ENCODE measurements at places on chromosomes 2 and 18. TPM values are rescaled to one million over a fixed set of nuclear protein-coding genes. Genes with fewer than 3 reads are reported as not detected.

DNA sequence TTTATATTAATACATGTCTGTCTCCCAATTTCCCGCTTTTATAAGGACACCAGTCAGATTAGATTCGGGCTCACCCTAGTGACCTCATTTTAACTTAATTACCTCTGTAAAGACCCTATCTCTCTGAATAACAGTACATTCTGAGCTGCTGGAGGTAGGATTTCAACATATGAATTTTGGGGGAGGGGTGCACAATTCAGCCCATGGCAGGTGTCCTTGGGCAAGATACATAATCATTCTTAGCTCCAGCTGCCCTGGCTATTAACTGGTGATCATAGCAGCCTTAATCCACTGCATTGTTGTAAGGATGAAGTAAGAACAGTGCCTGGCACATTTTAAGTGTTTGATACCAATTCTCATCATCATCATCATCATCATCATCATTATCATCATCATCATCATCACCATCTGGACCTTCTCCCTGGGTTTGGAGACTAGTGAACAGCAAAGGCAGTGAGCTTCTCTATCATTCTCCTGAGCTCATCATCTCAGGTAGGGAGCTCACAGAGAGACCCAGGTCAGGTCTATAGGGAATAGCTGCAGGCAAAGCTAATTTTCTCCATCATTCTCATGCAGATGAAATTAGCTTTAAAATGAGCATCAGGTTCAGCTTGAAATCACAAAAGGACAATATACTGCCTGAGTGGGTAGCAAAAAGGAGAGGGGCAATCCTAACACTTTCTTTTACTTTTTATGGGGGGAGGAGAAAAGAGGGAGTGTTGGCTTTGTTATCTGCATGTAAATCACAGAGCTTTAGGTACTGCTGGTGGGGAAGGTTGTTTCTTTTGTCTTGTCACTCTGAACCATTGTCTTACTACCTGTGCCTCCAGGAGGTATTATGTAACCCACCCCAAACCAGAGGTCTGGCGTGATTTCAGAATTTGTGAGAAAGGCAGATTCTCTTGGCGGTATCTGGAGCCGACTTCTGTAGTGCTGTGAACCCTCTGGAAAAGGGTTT lies 125.5 kb upstream of the SPRED2 start:
- no peak for DNase-seq

ENOSF1 gene
- total RNA-seq: 84.4 TPM

- no peak for DNase-seq
Observed at GRCh38 chr2:26465266-26465925, 12.5 kb downstream of the OTOF start.

- DNase-seq: no peak
Observed at GRCh38 chr2:232890536-232890895, 20.5 kb downstream of the SNORC start.

DNA sequence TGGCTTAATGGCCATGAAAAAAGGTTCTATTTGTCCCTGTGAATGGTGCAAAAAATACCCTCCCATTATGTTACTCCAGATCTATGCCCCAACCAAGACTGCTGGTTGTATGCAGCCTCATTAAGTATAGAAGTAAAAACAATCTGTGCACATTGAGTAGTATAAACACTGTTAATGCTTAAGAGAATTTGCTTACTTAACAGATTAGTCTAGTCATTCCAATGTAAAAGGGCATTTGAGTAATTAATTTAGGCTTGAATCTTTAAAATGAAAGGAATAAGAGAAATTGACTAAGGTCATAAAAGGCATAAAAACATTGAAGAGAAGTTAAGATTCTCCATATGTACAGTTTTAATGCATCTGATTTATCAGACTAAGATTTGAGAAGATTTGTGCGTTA lies 51.2 kb downstream of the FAM124B start:
- no peak for DNase-seq

Measured in activated T-helper 1 cell treated with anti-CD3 and anti-CD28 coated beads, Interleukin-12 subunit alpha, Interleukin-12 subunit beta, Interleukin-2, Interleukin-4 antibody, amounts not matched to agents 30 ng/mL and 10 ng/mL and 1 ng/mL, durations not matched to agents 14 hours and 24 hours and 36 hours (primary cell).